Activated T-helper 1 cell treated with anti-CD3 and anti-CD28 coated beads, Interleukin-2, amount 50 U/mL, for 16 hours (primary cell): ENCODE measurements at places on chromosomes 3 and 15.

DNA sequence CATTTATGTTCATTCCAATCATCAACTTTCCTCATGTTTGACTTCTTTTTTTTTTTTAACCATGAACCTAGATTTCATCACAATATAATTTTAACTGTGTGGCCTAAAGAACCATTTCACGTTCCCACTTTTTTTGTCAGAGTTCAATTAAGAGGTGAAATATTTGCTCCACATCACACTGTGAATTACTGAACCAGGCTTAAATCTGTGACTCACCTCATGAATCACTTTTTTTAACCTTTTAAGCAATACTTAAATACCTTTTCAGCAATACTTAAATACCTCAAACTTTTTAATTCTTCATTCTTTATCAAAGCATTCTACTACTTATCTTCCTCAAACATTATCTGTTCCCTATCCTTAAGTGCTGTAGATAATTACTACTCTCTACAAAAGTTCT is 137.6 kb downstream of the SI start:
- DNase-seq = no peak

DNA sequence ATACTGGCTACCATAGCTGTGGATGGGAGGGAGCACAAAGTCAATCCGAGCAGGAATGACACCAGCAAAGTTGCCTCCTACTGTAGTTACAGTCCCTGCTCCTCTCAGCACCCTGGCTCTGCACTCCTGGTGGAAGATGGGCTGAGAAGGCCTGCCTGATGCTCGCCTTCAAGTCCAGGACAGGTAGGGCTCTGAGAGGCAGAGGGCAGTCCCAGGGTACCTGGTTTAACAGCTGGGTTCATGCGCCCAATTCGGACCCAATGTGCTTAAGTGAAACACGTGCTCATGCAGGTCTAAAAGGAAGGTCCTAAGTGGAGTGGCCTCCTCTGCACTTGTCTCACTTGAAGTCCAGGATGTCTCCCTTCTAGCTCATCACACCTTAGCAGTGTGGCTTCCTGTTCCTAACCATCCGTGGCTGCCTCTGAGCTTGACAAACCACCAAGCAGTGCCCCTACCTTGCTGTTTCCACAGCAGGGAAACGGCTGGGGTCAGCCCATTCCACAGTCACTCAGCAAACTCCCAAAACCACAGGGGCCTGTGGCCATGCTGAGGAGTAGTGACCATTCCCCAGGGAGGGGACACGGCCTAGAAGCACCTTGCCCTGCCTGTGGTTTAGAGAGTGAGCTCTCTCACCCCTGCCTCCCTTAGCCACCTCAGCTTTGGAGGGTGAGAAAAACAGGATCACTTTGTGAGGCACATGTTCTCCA is 3.9 kb upstream of the MUSTN1 start:
- no peak for DNase-seq

DNA sequence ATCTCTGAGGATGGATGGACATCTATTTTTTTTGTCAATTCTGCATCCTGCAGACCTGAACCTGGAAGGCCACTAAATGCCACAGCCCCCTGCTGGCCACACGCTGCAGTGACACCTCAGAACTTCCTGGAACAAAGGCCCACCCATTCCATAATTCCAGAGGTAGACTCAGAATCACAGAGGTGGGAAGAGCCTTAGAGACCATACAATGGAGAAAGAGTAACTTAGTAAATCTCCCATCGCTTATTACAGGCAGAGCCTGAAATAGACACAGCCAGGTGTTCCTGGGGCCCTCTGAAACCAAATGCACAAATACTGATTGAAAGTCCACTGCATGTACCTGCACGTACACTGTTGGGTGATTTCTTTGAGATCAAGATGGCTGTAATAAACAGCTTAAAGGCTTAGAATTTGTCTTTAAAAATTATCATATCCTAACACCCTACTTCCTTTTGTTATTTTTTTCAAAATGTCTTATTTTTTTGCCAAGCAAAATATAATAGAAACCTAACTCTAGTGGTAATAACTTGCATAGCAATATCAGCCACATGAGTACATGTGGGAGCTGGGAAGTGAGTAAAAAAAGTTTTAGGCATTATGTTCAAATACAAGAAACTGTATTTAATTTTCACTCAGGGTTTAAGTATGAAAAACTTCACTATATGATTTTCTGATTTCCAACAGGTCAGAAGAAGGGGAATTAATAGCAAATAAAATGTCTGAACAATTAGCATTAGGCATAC is 62.7 kb downstream of the EOMES start:
- peak; percentile 11 for DNase-seq

- no peak for DNase-seq
These were observed 288.7 kb downstream of the SOX2 start for GRCh38 chr3:182000447-182000846.

DNA sequence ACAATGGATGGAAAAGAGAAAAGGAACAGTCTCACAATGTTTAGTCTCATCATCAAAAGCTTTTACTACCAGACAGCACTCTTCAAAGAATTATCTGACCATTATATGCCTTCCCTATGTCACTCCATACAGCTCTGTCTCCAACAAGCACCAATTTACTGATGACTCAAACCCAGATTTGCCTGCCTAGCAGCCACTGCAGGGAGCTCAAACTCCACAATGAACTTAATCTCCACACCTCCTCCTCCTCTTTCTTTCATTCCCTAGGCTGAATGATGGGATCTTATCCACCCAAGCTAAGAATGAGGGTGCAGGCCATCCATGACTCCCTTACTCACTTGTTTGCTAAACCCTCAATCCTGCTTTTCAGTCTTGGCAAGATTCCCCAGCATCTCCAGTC is 45.5 kb downstream of the NBEAL2 start:
- DNase-seq = no peak

DNA sequence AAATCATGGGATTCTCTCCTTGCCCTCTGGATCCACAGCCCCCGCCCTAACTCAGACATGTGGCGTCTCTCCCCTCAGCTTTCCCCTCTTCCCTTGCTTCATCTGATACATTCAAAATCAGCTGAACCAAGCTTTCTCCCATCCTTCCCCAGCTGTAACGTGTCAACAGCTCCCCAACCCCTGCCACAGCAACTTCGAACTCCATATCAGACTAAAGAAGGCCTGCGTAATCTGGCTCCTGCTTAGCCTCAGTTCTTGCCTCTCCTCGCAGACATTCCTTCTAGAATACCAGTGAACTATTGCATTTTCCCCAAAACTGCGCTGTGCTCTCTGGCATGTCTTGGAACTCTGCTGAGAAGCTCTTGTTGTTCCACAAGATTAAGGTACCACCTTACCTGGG is 18.3 kb downstream of the B4GALT4 start:
- no peak for DNase-seq

- DNase-seq = no peak
These were observed 58.6 kb downstream of the TMOD3 start for GRCh38 chr15:51887887-51888592.

DNA sequence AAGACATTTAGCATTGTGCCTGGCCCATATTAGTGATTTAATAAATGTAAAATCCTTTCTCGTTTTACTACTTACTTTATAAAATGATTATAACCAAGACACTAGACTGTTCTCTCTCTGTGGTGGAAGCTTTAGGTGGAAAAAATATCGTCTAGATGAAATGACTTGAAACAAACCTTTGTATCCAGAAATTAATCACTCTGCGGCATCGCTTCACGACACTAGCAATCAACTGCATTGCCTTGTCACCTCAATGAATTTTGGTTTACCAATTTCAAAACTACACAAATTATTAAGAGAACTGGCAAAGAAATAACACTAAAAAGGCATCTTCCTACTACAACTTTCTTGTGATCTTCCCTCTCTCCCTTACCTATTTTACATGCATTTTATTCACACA is 627.2 kb upstream of the ROBO1 start:
- no peak for DNase-seq

DNA sequence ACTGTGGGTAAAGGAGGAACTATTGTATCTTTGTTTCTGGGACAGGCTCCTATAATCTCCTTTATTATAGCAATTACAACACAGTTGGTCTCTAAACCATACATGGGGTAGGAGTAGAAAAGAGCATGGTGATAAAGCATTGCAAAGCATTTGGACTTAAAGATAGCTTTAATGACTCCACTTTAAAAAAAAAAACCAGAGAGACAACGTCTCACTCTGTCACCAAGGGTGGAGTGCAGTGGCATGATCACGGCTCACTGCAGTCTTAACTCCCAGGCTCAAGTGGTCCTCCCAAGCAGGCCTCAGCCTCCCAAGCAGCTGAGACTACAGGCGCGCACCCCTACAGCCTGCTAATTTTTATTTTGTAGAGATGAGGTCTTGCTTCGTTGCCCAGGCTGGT is 68.2 kb downstream of the DENND4A start:
- DNase-seq = no peak
